ENCODE measurements at places on chromosomes 16 and 17.

DNA sequence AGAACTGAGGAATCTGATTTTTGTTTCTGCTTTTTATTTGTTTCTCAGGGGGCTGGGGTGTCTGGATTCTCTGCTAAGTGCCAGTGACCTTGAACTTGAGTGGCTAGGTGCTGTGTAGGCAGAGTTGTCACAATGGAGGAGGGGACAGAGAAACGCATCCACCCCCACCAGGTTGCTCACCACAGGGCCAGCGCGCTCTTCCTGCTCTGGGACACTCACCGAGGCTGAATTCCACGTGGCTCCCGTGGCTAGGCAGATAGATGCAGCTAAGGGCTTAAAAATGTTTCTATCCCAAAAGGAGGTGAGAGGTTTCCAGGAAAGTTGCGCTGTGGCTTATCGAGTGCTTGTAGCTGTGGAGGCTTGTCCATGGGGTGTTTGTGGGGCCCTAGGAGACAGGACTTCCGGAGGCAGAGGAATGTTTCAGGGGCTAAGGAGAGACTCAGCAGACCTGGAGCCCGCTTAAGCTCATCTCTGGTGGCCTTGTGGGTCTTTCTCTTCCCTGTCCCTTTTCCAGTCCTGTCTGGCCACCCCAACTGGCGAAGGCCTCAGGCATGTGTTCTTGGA, 36.8 kb downstream of the ADCY7 start:
- DNase-seq, result no peak

- DNase-seq, result no peak
Measured at GRCh38 chr17:50447870-50448595, 20.6 kb downstream of the CHAD start.

DNA sequence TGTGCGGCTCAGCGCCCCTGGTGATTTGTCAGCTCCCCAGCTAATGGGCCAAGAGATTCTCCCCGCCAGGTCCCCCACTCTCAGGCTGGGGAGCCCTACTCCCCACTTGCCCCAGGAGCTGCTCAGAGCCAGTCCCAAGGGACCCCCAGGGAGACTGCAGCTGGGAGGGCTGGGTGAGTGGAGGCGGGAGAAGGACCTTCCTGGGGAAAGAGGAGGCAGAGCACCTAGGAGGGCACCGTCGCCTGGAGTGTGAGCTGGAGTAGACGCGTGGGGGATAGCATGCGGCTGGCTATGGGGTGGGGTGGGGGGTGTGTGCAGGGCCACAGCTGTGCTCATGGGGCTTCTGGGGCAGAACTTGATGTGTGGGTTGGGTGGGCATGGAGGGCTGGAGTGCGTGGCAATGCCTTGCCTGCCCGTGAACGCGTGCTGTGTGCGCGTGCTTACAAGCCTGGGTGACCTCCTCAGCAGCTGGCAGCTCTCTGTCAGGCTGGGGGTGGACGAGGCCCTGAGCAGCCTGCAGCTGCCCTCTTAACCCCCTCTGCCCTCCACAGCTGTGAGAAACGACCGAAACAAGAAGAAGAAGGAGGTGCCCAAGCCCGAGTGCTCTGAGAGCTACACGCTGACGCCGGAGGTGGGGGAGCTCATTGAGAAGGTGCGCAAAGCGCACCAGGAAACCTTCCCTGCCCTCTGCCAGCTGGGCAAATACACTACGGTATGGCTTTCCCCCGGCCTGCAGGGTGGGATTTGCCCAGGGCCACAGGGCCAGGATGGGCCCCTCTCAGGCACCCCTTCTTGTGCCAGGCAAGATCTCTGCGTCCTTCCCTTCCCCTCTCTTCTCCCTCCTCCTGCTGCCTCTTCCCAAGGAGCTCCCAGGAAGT, 12.9 kb downstream of the GJD3 start:
- no peak for DNase-seq

- DNase-seq, result no peak
Measured at GRCh38 chr16:10870137-10870776, 6.7 kb upstream of the CIITA start.

GRCh38 chr16:78942625-78943245, 657.8 kb downstream of the MAF start:
- DNase-seq, result no peak

GRCh38 chr17:19247473-19247872, 10.3 kb downstream of the EPN2 start:
- no peak for DNase-seq

DNA sequence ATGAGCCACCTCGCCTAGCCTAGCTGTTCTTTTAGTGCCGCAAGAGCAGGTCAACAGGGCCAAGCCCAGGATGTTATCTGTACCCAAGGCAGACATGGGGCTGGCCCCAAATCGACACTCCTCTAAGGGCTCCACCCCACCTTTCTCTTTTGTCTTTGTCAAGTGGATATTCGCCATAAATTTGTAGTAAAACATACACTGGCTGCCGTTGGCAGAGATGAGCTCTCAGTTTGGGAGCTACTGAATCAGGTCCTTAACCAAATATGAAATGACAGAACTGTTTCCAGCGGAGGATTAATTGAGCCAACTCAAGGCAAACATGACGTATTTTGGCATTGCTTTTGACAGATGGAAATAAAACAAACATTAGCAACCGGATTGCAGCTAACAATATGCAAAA, 556.9 kb upstream of the CDH5 start:
- no peak for DNase-seq

DNA sequence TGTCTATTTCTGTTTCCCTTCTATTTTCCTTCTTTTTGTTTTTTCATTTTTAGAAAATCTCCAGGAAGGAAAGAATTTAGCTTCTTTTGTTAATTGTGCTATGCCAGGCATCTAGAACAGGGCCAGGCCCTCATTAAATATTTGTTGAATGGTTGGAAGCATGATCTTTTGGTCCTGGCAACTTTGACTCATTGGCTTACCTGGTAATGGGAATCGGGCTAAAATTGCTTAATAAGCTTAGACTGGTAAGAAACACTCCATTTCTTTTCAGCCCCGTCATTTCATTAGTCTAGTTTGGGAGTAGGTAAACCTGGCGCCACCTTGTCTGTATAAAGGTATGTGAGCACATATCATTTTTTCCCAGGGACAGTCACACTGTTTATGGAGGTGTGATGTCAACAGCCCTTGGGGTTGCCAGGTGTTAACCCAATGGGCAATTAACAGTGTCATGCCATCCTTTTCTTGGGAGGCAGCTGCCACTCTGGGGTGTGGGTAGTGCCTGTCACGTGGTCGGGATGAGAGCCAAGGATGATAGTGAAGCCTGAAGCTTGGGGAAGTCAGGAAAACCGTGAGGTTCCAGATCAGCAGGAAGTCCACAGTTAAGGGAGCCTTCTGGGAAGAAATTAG, 9.5 kb upstream of the NDEL1 start:
- DNase-seq, result no peak

GRCh38 chr16:4918781-4919251, 18.1 kb downstream of the PPL start:
- DNase-seq, result no peak

DNA sequence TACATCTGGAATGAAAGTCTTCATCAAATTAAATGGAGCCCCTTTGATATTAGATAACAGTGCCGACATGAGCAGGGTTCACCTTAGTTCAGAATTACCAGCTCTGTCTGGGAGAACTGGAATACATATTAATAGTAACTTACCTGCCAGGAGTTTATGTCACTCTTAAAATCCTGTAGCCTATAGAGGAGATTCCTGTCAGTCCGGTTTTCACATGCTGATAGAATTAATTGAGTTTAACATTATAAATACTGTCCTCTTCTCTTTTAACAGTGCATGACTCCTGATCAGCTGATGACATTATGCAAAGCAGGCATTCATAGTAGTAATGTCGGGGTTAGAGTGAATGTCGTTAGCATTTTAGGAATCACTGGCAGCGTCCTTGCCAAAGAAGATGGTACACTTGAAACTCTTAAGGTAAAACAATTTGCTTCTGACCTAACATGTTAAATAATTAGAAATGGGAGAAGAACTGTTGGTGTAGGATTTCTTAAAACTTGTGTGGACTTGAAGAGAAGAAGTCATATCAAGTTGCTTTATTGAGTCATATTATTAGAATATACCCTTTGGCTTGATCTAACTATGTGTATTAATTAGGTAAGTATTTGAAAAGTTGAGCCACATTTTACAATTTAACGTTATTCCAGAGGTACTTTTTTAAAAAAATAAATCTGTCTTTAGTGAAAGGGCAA, 34.3 kb downstream of the HEATR3 start:
- DNase-seq, result no peak

DNA sequence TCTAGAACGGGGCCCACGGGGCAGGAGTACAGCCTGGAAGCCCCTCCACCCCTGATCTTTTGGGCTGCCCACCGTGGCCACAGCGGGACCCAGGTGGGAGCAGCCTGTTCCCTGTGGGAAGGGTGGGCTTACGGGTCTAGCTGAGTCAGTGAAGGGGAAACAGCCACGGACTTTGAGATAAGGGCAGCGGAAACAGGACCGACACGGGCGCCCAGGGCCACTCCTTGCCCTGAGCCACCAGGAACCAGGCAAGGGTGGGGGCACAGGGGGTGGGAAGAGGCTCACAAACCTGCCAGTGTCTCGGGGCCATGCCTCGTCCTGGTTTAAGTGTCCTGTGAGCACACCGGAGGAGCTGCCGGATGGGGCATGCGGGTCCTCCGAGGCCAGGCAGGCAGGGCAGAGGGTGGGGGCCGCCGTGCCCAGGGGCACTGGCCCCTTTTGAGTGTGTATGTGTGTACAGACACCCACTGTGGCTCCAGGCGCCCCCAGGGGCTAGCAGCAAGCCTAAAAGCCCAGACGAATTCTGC, 47.6 kb upstream of the PVALEF start:
- DNase-seq, result no peak

GRCh38 chr16:86303787-86304678, 206.3 kb upstream of the FOXF1 start:
- no peak for DNase-seq

GRCh38 chr16:23342083-23342640, 40.1 kb downstream of the SCNN1B start:
- no peak for DNase-seq
